ENCODE measurements at places on chromosomes 5 and 9. TPM values are rescaled to one million over a fixed set of nuclear protein-coding genes. Genes with fewer than 3 reads are reported as not detected.

The NEUROG1 gene
- total RNA-seq: not detected

DNA sequence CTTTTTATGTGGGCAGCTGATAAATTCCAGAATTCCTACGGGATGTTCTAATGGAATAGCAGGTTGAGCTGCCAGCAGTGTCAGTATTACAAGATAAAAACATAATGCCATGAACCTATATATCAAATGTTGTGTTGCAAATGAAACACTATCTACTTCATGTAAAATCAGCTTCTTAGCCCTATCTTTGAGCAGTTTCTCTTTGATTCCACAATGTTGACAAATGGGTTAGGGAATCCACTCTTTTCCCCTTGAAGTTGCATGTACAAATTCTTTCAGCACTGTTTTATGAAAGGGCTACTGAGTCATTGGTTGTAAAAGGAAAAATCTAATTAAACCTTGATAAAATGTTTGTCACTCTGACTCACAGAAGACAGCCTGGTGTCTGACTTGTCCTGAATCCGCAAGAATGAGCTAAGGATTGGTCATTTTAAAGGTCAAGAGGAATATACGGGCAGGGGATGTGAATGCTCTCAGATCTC lies 950.6 kb upstream of the NUDT12 start:
- H3K27ac ChIP-seq: no peak overlapping the region
- no peaks in the 10 kb centered on the region for H3K4me1 ChIP-seq
- H3K36me3 ChIP-seq: no peaks in the 10 kb centered on the region
- H3K27me3 ChIP-seq: no peaks in the 10 kb centered on the region
- H3K4me3 ChIP-seq: no peak overlapping the region

DNA sequence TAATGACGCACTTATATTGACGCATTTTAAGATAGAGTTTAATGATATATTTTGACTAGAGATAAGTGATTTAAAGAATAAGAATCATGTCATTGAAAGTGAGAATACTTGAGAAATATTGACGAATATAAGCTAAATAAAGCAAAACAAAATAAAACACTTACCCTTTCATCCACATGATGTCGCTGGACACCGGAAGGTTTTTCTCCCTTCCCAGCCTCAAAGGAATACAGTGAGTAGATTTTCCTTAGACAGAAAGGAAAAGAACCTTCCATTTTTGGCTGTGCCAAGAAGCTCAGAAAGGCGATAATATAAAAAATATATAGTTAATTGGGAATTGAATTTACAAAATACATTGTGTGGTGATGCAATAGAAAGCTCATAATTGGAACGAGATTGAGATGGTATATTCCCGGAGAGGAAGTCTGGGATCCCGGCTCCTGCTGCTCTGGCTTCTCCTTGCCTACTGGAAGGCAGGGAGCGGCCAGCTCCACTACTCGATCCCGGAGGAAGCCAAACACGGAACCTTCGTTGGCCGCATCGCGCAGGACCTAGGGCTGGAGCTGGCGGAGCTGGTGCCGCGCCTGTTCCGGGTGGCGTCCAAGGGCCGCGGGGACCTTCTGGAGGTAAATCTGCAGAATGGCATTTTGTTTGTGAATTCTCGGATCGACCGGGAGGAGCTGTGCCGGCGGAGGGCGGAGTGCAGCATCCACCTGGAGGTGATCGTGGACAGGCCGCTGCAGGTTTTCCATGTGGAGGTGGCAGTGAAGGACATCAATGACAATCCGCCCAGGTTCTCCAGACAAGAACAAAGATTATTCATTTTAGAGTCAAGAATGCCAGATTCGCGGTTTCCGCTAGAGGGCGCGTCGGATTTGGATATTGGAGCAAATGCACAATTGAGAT lies at the start of gene PCDHA5:
TSS of gene PCDHA5 (plus strand) at position 239 of the 906 bp plus-strand sequence.
- peak within 1 kb of the TSS; percentile 17 for H3K4me3 ChIP-seq
- peak; percentile 70 for DNase-seq

DNA sequence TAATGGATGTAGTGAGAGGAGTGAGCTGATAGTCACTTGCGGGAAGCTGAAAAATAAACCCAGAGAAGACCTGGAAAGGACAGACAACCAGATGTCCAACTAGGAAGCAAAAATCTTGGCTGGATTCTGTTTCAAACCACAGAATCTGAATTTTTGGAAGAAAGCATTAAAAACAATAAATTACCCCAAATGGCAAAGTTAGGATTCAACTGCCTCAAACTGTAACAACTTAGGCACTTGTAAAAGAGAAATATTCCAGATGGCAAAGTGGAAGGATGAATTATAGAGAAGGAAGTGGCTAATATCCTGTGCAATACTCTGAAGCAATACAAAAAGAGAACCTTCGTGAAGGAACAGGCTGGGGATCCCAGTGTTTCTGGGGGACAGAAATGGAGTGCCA lies 46.8 kb upstream of the SLIT3 start:
- H3K36me3 ChIP-seq: no peaks in the 10 kb centered on the region
- no peak overlapping the region for H3K27ac ChIP-seq
- H3K4me3 ChIP-seq: no peak overlapping the region
- H3K4me1 ChIP-seq: no peaks in the 10 kb centered on the region
- DNase-seq: no peak
- no peaks in the 10 kb centered on the region for H3K27me3 ChIP-seq

GRCh38 chr9:27189426-27189825 lies 80.4 kb downstream of the TEK start:
- no peak overlapping the region for H3K4me3 ChIP-seq
- H3K36me3 ChIP-seq: no peaks in the 10 kb centered on the region
- no peaks in the 10 kb centered on the region for H3K27me3 ChIP-seq
